ENCODE measurements at places on chromosomes 3 and 15.

- DNase-seq = no peak
Measured at GRCh38 chr3:122615303-122615702, 37.9 kb downstream of the PARP15 start.

DNA sequence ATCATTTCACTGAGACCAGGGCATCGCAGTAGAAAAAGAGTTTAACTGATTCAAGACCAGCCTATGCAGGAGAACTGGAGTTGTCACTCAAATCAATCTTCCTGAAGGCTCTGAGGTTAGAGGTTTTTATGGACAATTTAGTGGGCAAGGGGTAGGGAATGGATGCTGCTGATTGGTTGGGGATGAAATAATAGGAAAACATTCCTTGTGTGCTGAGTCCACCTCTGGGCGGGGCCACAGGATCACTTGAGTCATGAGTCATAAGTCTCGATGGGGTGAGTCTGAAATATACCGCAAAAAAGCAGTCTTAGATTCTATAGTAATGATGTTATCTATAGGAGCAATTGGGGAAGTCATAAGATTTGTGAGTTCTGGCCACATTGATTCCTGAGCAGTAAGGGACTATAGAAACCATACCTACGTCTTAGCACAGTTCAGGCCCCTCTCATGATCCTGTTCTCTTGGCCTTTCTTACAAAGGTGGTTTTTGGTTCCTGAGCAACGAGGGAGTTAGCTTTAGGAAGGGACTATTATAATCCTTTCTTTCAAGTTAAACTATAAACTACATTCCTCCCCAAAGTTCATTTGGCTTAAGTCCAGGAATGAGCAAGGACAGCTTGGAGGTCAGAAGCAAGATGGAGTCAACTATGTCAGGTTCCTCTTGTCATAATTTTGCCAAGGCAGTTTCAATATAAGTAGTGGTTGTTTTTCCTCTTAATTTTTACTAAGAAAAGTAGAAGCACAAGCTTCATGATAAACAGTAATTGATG is 2.7 kb upstream of the OPA1 start:
- peak; percentile 79 for DNase-seq

- no peak for DNase-seq
Measured at GRCh38 chr3:77079988-77080610, 40.2 kb downstream of the ROBO2 start.

DNA sequence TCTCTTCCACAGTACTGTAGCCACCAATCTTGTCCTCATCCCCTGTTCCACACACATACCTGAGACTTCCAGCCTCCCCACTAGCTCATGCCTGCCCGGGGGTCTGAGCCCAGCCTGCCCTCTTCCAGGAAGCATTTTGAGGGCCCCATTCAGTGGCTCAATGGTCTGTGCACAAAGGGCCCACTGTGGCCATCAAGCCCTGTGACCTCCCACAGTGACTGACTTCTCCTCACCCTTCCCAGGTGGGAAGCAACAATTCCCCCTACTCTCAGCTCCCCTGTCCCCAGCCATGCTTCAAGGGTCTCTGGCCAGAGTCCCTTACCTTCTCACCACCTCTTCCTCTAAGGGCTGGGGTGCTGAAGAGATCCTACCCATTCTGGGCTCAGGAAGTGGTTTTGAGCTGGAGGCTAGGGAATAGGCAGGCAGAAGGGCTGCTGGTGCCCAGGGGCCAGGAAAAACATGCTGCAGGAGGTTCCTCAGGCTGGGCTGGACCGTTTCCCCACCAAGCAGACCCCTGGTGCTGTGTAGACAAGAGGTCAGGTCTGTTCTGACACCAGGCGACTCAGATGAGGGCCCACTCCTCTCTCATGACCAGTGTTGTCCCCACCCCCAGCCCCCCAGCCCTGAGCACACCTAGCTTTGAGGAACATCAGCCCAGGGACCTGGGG is 3.0 kb upstream of the KLF15 start:
- DNase-seq = no peak

GRCh38 chr3:12371525-12372140 is 82.8 kb downstream of the PPARG start:
- DNase-seq = peak; percentile 37

DNA sequence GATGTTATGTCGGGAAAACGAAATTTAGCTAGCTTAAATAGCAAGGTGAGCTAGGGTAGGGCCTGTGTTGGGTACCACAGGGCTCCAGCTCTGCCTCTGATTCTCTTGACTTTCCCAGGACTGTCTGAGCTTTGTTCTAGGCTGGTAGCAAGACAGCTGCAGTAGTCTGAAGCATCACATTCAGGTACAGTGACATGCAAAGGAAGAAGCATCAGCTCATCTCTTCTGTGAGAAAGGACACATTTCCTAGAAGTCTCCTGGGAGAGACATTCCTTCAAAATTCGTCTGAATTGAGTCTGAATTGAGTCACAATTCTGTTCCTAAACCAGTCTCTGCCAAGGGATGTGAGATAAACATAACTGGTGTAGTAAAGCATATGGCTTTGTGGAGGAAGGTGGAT is 8.5 kb upstream of the UBXN7 start:
- DNase-seq = peak; percentile 49

DNA sequence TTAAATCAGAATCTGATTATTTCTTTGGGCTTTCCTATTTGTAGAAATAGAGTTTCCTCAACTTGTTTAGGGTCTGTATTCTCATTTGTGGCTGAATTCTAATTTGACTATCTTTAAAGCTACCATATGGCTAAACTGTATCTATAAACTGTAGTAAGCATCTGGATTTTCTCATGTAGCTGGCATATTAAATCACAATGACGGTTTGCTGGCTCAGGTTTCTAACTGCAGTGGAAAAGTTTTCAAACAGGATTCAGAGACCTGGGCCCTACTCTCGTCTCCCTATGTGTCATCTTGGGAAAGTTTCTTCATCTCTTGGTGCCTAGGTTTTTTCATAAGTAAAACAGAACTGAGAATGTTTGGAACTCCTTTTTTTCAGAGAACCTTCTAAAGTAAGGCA is 68.3 kb downstream of the GALK2 start:
- DNase-seq = peak; percentile 76

DNA sequence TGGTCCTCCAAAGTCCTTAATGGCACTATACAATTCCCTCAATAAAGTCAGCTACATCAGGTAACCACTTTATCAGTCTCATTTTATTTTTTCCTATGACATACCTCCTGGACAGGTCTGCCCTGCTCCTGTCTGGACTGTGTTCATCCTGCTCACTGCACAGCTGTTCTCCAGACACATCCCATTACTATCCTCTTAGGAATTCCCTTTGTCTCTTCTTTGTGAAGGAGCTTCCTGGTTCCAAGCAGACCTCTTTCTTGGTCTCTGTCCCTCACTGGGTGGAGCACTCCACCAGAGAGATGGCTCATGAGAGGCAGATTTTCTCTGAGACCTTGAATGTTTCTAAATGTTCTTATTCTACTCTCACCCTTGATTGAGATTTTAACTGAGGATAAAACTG is 60.1 kb downstream of the KY start:
- DNase-seq = peak; percentile 7

- no peak for DNase-seq
Measured at GRCh38 chr3:88921986-88922385, 185.4 kb upstream of the EPHA3 start.

GRCh38 chr3:52388348-52388821 is 56.5 kb downstream of the SEMA3G start:
- no peak for DNase-seq

GRCh38 chr3:186461141-186461540 is 83.0 kb downstream of the CRYGS start:
- DNase-seq = peak; percentile 79

DNA sequence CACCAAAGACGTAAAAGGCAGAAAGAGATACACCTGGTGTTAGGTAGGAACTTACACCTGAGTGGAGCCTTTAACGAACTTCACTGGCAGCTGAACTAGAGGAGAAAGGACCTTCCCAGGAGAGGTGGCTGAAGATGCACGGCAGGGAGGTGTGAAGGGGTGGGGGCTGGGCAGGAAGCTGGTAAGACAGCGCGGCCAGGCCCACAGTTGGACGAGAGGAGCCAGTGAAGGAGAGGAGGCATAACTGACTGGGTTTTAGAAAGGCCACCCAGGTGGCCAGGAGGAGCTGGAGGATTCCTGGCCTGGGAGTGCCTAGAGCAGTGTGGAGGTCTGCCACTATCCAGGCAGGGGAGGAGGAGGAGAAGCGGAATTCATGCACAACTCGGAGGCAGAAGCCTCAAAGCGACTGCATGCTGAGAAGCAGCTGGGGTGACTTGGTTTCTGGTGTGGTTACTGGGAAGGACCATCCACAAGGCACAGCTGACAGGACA is 51.9 kb downstream of the SLC41A3 start:
- DNase-seq = no peak

DNA sequence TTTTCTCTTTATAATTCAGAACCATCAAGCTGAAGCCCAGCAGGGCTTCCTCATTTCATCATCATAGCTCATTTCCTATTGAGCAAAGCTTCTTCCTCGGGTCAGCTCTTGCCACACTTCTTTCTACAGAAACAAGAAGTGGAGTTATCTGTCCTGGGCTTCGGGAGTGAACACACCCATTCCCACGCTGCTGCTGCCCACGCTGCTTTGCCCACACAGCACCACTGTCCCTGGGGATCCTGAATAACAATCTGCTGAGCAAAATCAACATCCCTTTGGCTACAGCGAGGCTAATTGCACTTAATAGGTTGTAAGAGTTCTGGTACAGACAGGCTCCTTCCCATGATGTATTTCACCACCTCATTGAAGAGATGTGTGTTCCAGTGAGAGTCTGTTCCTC is 23.7 kb downstream of the CEP19 start:
- DNase-seq = peak; percentile 41

- no peak for DNase-seq
Measured at GRCh38 chr15:97998307-97999071, 38.0 kb downstream of the ARRDC4 start.

GRCh38 chr3:50173685-50174516 is 17.5 kb upstream of the GNAT1 start:
- DNase-seq = no peak

DNA sequence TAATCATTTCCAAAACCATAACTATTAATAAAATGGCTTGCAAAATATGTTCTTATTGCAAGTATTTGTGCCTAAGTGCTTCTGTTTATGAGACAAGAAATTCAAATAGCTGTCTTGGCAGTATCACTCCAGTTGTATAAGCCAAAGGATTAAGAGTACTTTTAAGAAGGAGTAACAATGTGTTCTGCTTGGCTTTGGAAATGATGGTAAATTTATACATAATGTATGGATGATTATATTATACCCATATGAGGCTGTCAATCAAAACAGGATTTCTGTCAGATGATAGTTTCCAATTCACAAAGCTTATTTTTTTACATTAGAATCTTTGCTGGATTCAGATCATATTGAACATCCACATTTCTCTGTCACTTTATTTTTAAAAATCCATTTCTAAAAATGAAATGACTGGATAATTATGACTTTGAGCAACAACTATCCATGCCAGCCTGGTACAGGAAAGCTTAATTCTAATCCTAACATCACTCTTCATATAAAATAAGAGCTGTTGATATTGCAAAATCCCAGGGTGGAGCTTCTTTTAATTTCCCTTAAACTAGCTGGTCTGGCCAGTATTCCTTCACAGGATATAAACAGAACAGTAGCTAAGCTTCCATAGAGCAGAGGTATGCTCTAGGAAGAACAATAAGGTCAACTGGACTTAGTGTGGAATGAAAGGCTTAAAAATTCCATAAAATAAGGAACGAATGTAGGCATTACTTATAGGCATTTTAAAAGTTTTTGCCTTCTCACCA is 30.0 kb upstream of the ZNF280D start:
- no peak for DNase-seq

DNA sequence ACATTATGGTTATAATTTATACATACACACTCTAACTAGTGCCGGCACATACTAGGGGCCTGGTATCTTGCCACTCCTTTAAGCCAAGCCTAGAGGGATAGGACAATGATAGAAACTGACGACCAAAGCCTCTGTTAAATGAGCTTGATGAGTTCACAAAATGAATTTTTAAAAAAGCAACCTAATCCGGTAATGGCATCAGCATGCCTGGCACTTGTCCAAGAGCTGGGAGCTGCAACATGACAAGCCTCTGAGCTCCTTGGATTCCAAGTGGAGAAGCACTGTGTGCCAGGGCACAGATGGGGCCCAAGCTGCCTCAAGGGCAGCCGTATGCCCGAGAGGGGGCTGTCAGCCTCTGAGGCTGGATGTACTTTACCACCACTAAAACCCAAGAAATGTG is 9.7 kb downstream of the ETV5 start:
- DNase-seq = peak; percentile 83

GRCh38 chr3:187740421-187741399 is 4.6 kb downstream of the BCL6 start:
- peak; percentile 82 for DNase-seq

- no peak for DNase-seq
Measured at GRCh38 chr15:70625011-70625410, 138.3 kb downstream of the UACA start.

GRCh38 chr3:71022551-71023335 is 560.8 kb downstream of the FOXP1 start:
- no peak for DNase-seq

GRCh38 chr3:42831321-42831713 is 22.1 kb downstream of the ACKR2 start:
- DNase-seq = peak; percentile 37

DNA sequence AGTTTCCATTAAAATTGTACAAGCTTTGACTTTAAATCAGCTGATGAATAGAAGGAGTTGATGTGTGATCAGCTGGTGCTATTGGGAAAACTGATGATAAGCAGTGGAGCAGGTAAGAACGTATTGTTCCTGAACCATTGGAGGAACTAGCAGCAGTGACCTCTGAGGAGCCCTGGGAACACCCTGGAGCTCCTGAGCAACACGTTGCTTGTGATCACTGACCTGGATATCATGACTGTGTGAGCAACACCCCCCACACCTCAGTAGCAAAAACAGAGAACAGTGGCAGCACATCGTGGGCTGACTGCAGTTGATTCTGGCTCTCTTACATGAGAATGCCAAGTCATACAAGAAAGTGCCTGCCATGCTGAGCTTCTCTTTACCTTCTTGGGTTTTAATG is 72.9 kb downstream of the BLM start:
- DNase-seq = no peak

- DNase-seq = no peak
Measured at GRCh38 chr15:85399627-85400026, 19.2 kb downstream of the AKAP13 start.

DNA sequence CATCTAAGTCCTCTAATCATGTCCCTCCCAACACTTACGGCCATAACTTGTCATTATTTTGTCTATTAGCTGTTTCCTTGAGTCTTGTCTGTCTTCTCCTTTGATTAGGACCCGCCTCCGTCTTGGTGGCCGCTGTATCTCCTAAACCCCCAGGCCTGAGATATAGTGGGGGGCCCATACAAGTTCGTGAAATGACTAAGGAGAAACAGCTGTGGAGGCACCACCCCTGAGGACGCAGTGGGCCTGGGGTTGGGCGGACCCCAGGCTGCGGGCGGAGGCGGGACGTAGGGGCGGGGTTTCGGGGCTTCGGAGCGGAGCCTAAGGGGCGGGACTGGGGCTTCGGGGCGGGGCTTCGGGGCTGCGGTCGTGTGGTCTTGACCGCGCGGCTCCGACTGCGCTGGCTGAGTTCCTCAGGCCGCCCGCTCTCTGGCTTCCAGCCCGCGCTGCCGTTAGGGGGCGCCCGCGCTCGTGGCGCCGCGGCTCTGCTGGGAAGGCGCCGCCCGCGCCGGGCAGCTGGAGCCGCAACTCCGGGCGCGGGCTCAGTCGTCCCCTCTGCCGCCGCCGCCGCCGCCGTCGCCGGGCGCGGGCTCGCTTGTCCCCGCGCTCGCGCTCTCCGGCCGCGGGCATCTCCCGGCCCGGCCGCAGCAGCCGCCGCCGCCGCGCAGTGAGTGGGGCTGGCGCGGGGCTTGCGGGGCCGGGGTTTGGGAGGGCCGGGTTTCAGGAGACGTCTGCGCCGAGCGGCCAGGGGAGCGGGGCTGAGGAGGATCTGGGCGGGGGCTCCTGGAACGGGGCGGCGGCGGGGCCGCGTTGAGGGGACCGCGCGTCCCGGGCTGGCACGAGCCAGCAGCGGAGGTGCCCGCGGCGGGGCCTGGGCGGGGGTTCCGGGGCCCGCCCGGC is at the start of gene KCTD6:
Gene KCTD6 (plus strand): TSS at position 591 of the 897 bp plus-strand sequence. CDS start 6,660 bp downstream, outside the sequence.
- DNase-seq = peak; percentile 94
